ENCODE measurements at places on chromosomes 1 and 21.

GRCh38 chr21:45900034-45900868 is 81.3 kb upstream of the COL6A1 start:
- DNase-seq, result no peak

GRCh38 chr1:169604781-169605560 is 18.7 kb upstream of the F5 start:
- no peak for DNase-seq

- DNase-seq, result no peak
Observed at GRCh38 chr1:45326627-45327623, at the start of gene HPDL. TSS of gene HPDL (plus strand) at chr1:45326895. CDS start at chr1:45327149, 254 bp downstream.

DNA sequence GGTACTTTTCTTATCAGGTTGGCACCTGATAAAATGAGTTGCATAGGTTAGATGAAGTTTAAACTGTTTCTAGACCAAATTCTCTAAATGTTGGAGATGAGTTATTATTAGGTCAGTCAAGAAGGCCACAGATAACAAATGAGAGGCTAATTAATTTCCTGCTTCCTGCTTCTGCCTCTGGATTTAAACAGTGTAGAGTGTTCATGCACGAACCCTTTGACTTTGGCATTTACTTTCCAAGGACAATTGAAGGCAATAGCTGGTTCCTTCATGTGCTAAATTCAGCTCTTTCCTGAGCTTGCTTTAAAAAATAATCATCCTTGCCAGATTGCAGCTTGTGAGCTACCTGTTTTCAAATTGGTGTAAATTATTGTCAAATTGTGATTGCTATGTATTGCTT is 80.6 kb downstream of the RASAL2 start:
- DNase-seq, result no peak

GRCh38 chr1:143699115-143699514 is 272.7 kb downstream of the FAM72C start:
- no peak for DNase-seq

- DNase-seq, result no peak
Observed at GRCh38 chr21:39454949-39455668, 3.3 kb downstream of the SH3BGR start.

GRCh38 chr1:71640116-71640515 is 559.3 kb upstream of the ZRANB2 start:
- DNase-seq, result no peak

GRCh38 chr1:224761245-224761644 is 145.1 kb downstream of the CNIH3 start:
- DNase-seq, result no peak

GRCh38 chr21:16069178-16070112 is 339.7 kb downstream of the USP25 start:
- no peak for DNase-seq

DNA sequence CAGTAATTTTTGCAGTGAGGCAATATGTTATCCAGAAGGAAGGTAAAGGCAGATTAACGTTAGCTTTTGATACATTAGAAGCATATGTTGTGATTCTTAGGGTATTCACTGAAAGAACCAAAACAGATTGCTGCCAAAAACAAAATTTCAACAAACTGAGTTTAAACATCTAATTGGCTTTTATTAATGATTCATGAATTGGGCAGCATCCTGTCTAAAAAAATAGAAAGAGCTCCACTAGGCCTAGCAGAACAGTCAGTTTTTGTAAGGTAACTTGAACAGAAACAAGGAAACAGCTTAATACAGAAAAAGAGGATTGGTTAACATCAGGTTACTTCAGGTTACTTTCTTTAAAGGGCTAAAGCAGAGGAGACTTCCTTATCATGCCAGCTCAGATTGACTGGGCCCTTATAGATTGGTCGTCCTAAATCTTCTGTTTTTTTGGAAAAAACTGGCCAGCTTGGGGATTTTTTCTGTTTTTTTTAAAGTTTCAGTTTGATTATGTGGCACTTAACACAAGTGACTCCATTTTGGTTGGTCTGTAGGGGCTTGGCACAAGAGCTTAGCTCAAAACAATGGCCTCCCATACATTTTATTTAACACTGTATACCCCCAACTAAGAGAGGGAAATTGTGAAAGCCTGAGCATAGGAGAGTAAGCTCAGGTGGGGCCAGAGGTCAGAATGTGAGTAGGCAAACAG is 36.8 kb upstream of the GALNT2 start:
- no peak for DNase-seq

GRCh38 chr1:229334716-229335115 is 8.1 kb downstream of the CCSAP start:
- DNase-seq, result no peak

- DNase-seq, result no peak
Observed at GRCh38 chr1:244897476-244898254, 33.3 kb upstream of the HNRNPU start.

DNA sequence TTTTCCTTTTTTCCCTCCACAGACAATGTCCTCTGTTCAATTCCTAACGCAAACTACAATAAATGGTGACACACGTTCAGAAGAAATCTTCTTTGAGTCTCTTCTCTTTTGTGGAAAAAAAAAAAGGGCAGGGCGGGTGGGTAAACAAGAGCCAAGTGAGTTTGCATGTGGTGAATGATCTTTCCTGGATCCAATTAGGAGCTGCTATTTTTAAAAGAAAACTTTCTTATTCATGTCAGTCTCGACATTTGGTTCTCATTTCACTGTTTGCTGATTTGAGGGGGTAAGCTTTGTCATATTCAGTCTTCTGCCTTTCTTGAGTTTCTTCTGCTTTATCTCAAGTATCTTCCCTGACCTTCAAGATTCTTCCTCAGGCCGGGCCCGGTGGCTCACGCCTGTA is 29.2 kb upstream of the KIF1B start:
- no peak for DNase-seq

DNA sequence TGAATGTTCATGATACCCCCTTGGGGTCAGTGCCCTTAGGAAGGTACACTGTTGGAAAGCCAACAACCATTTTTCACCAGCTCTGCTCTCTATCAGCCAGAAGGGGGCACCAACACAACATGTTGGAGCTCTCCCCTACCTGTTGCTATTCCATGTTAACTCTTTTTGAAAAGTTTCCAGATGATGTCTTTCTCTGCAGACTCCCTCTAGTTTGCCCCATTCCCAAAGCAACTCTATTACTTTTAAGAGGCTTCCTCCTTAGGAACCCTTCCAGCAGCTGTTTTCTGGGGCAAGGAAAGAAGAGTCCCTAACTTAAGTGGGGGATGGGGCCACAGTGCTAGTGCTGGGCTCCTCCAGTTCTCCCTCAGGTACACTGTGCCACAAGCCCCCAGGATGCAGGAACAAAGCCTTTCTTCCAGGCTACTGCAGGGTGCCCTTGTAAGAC is 22.9 kb upstream of the NDC1 start:
- peak; percentile 69 for DNase-seq

- no peak for DNase-seq
Observed at GRCh38 chr1:161747801-161748200, 1.8 kb upstream of the DUSP12 start.

GRCh38 chr1:173285048-173285447 is 77.9 kb upstream of the TNFSF4 start:
- DNase-seq, result no peak

DNA sequence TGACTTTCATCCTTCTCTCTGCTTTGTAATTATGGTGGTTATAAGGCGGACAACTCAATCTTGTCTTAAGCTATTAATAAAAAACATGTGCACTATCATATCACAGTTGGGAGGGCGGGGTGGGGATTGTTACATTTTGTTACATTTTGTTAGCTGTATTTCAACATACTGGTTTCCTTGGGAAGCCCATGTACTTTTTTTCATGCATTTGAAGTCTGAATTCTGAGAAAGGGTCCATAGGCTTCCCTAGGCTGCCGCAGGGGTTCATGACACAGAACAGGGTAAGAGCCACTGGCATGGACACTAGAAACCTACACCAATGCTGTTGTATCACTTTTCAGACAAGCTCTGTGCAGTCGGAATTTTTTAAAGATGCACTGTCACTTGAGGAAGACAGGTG is 178.8 kb downstream of the ETS2 start:
- no peak for DNase-seq

GRCh38 chr1:174413632-174414031 is 34.1 kb upstream of the GPR52 start:
- DNase-seq, result peak; percentile 18

GRCh38 chr1:21121764-21122471 is 54.8 kb downstream of the EIF4G3 start:
- no peak for DNase-seq

- DNase-seq, result no peak
Observed at GRCh38 chr1:153745417-153745816, 17.6 kb downstream of the INTS3 start.

- no peak for DNase-seq
Observed at GRCh38 chr1:31703431-31704270, at the start of gene COL16A1. TSS of gene COL16A1 (minus strand) at chr1:31704017. CDS start at chr1:31702193, 1,824 bp downstream.

- DNase-seq, result no peak
Observed at GRCh38 chr1:212635141-212635631, 26.6 kb downstream of the ATF3 start.

GRCh38 chr1:246329900-246330299 is 177.2 kb downstream of the SMYD3 start:
- no peak for DNase-seq

- no peak for DNase-seq
Observed at GRCh38 chr1:150552911-150553289, 3.7 kb downstream of the ADAMTSL4 start.

GRCh38 chr1:29744684-29745490 is 508.6 kb downstream of the PTPRU start:
- no peak for DNase-seq

- DNase-seq, result peak; percentile 26
Observed at GRCh38 chr1:3140437-3140836, 71.4 kb downstream of the PRDM16 start.

DNA sequence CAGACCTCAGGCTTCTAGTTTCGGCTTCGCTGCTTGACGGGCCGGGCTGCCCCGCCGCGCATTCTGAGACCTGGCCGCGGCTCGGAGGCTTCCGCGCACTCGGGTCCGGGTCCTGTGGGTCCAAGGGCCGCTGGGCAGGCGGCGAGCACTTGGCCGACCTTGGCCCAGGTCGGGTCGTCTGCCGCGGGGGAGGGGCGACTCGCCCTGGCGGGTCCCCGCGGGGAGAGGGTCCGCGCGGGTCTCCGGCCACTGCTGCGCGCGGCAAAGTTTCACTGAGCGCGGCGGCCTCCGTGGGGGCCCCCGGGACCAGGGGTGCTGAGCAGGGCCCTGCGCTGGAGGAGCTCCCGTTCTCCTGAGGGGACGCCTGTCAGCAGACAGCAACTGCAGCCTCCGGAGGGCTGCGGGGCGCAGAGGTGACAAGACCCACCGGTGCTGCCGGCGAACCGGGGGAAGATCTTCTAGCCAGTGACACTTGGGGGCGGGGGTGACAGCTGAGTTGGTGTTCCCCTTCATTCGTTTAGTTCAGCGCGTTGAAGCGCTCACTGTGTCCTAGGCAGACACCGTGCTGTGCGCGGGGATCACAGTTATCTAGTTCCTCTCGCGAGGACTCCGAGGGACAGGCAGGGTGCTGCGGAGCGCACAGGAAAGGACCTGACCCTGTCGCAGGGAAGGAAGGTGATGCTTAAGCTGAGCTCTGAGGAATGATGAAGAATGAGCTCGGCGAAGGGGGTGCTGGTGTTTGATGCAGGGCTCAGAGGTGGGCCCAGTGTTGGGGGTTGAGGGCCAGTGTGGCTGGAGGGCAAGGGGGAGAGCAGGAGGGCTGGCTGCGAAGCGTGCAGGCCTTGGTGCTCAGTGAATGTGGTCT is 725 bp downstream of the MTFR1L start:
- peak; percentile 69 for DNase-seq

DNA sequence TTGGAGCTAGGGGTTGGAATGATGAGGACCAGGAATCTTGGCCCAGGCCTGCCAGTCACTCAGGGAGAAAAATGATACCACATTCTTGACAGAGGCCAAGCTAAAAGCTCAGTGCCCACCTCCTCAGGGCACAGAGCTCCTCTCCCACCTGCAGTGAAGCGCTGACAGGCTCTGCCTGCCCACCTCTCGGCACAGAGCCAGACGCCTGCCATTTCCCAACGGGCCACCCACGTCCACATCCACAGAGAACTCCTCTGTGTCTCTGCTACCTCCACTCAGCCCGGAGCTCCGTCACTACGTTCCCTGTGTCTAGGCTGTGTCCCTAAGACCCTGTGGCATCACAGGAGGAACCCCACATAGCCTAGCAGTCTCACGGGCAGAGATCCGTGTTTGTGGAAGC is 60.8 kb downstream of the MRPL37 start:
- DNase-seq, result no peak

GRCh38 chr1:202192770-202193613 is 607 bp upstream of the LGR6 start:
- DNase-seq, result peak; percentile 79

- no peak for DNase-seq
Observed at GRCh38 chr1:234120327-234120944, 216.0 kb downstream of the SLC35F3 start.

- no peak for DNase-seq
Observed at GRCh38 chr1:203558064-203558760, 64.3 kb downstream of the OPTC start.

GRCh38 chr21:40847951-40848350 is 993 bp upstream of the DSCAM start:
- no peak for DNase-seq

DNA sequence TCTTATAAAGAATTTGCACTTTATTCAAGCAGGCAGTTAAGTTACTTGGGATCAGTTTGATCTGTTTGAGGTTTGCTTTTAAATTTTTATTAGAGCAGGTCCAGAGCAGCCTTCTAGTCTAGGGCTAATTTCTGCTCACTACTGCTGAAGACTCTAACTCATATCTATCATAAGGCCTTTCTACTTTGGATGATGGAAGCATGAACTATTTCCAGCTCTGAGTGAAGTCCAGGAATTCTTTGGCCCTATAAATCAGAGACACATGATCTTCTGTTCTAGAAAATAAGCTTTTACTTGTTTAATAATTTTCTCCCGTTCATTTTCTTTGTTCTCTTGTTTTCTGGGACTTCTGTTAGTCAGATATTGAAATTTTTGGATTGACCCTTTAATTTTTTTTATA is 14.7 kb downstream of the NIBAN1 start:
- DNase-seq, result no peak

- no peak for DNase-seq
Observed at GRCh38 chr1:193176113-193176512, 10.3 kb downstream of the B3GALT2 start.

DNA sequence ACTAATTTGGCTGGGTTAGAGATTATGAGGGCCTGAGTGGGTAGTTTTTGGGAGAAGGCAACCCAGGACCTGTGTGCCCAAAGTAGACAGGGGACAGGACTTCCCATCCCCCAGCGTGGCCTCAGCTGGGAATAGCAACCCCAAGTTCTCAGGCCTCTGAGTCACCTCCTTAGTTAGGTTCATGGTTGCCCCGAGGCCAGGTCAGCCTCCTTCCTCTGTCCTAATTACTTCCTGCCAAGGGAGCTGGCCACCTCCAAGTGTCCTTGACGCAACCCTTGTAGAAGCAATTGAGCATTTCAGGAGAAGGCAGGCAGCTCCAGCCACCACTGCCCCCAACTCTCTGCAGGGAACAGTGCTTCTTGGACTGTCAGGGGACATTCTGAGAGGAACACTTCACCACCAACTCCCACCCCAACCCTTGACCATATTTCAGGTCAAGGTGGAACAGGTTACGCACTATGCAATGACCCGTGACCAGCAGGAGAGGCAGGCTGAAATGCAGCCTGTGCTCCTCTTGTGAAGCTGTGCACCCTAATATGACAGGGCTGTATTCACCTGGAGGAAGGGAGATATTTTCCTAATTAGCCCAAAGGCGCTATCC is 5.1 kb upstream of the NT5C1A start:
- no peak for DNase-seq

- DNase-seq, result no peak
Observed at GRCh38 chr1:111911776-111912515, 77.5 kb downstream of the KCND3 start.

- DNase-seq, result peak; percentile 35
Observed at GRCh38 chr1:114524944-114525343, 13.9 kb upstream of the TRIM33 start.

All from HEK293T (cell line).